Retinal pigment epithelial cell (primary cell): ENCODE measurements at places on chromosomes 13 and 19.

- DNase-seq: no peak
Measured at GRCh38 chr19:2711172-2711874, 8.8 kb upstream of the GNG7 start.

- no peak for DNase-seq
Measured at GRCh38 chr13:26423629-26424028, 133.9 kb upstream of the WASF3 start.

DNA sequence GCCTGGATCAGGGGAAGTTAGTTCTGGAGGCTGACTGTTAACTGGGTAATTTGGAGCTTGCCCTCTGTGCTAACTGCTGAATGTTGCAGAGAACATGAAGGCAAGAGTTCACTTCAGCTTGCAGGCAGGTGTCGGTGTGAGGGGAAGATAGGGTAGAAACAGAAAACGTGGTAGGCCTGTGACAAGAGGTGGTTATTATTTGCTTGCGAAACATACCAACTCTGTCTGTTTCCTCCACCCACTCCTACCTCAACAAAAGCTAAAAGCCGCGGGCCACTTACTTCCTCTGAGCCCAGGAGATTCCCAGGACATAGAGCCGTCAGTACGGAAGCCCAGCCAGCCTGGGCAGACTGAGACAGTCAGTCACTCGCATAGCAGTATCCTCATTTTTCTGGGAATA, 119.2 kb upstream of the ABCC4 start:
- no peak for DNase-seq

GRCh38 chr13:36530861-36531590, 98.7 kb downstream of the CCNA1 start:
- no peak for DNase-seq

GRCh38 chr13:35784286-35784951, 307.9 kb upstream of the MAB21L1 start:
- no peak for DNase-seq

DNA sequence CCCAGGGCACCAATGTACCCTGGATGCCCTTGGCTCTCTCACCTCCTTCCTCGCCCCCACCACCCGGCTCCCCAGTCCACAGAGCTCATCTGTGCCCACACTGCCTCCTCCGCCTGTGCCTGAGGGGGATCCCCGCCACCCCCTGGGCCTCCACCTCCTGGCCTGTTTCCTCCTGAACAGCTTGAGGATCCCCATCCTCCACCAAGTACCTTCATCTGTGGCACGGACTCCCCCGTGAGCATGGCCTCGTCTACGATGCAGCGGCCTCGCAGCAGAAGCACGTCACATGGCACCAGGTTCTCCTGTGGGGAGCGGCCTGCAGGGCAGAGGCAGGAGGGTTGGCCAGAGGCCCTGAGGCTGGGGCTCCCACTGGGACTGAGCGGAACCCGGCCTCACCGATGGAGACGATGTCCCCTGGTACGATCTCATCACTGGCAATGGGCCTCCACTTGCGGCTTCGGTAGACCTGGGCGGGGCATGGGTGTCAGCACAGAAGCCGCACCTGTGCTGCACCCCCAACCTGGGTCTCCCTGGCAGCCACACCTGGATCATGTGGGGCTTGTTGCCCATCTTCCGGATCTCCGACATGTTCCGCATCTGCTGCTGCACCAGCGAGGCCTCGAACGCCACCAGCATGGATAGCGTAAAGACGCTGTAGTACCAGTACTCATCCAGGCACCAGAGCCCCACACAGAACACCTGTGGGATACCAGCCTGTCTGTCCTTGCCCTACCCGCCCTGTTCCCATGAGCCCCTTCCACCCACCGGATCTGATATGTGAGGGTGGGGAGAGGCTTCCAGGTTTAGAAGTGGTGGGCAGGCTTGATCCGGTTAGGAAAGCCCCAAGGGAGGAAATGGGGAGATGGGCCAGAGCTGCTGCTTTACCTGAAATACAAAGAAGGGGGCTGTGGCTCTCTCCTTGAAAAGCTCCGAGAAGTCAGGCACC, 6.8 kb downstream of the ATP13A1 start:
- no peak for DNase-seq

- DNase-seq: no peak
Measured at GRCh38 chr19:7988307-7988706, 17.1 kb downstream of the ELAVL1 start.

DNA sequence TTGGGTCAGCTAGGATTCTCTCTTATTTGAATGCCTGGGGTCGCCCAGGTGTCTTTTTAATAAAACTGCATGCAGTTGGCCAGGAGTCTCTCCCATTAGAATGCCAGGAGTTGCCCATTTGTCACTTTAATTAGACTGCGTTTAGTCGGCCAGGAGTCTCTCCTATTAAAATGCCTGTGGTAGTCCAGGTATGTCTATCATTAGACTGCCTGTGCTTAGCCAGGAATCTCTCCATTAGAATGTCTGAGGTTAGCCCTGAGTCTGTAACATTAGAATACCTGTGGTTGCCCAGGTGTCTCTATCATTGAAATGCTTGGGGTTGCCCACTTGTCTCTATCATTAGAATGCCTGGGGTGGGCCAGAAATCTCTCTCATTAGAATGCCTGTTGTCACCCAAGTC, 1470.9 kb downstream of the UQCRFS1 start:
- DNase-seq: no peak

DNA sequence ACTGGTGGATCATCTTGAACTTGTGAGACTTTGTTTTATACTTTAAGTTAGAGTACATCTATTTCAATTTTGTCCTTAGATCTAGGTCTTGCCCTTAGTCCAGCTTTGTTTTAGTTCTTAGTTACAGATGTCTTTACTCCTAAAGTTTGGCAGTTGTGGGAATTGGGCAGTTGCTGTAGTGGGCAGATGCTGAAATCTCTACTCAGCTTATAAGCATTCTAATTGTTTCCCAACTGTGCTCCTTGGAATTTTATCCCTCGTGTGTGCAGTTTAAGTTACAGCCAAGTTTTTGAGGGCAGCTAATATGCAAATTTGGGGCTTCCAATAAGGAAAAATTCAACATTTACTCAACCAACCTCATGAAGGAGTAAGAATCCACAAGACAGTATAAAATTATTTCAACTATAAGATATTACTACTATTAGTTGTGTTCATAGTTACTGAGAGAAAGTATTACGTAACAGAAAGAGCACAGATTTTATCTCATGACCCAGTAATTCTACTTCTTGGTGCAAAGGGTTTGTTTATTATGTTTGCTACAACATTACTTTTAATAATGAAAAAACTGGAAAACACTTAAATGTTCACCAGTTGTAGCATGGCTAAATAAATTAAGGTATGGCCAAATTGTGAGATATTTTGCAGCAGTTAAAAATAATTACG, 32.9 kb downstream of the CCDC122 start:
- DNase-seq: no peak

DNA sequence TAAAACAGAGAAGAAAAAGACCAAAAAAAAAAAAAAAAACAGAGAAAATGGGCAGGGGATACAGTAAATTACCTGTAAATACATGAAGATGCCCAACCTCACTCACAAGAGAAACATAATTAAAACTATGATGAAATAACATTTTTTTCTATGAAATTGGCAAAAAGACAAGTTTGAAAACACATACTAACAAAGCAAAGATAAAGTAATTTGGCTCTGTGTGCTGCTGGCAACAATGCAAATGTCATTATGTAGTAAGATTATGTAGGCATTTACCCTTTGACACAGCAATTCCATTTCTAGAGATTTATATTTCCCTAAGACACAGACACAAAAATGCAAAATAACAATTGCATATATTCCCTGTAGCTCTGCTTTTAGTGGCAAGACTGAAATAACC, 20.2 kb downstream of the ZC3H13 start:
- DNase-seq: no peak

DNA sequence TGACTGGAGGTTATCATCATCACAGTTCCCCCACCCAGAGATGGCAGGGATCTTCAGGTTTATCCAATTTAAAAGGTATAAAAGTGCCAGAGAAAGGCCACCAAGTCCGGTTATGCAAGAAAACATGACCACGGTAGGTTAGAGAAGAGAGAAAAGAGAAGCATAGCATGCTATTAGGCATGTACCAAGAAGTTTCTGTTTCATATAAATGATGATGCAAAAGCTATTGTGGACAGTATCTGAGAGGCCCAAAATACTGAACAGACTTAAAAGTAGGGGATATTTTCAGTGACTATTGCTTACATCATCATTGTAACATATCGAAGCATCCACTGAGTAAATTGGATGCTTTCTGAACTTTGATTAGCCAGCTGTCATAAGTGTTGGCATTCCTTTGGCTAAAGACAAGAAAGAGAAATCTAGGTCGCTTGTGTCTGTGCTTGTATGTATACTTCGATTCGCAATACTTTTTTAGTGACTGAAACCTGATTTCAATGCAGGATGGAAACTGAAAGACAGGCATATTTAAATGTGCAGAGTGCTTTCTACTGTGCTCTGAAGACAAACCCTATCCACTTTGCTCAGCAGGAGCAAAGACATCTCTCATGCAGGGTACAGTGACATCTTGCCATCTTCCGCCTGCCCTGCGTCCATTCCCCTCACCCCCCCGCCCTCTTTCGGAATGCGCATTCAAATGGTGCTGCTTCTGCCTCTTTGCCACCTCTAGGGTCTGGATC, 180.3 kb downstream of the SHISA2 start:
- DNase-seq: no peak
